ENCODE measurements at places on chromosomes 3 and 15.

DNA sequence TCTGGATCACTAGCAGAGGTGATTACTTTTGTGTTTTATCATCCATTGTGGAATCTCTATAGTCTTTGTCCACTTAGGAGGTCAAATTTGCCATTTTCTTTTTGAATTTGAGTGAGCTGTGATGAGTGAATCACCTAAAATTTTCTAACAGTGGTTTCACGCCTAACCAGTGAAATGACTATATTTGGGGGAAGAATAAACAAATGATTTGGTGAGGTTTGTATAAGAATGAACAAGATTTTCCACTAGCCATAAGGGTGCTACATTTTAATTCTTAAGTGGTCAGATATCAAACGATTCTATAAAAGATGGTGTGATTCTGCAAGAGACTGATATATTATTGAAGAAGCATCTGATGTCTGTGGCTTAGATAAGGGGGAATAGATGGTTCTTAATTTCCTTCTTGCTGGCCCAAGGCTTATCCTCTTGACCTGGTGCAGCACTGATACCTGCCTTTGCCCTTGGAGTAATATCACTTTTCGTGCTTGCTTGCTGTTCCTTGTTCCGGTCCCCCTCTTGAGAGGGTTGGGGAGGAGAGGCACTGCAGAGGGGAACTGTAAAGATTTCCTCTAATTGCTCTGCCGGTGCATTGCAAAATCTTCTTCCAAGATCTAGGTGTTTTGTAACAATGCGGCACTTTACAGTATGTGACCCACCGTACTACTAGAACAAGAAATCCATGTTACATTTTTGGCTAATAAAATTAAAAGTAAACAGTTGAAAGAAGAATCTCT, 14.5 kb downstream of the C3orf20 start:
- DNase-seq, result no peak

DNA sequence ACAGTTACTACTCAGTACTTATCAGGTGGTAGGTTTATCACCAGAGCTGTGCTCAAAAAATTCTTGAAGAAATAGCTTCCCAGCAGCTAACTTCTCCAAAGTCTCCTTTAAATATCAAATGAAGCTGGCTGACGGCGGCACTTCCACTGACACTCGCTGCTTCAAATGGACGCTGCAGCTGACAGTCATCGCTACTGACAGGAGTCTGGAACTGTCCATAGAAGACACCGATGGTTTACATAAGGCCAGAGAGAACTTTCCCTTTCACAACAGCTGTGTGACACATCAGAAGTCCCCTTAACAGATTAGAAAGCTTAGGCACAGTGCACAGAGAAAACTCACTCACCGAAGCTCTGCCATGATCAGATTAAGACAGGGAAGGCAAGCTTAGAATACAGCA, 270.2 kb downstream of the SHOX2 start:
- DNase-seq, result no peak

- no peak for DNase-seq
Observed at GRCh38 chr15:59366333-59367021, 6.2 kb downstream of the MYO1E start.

DNA sequence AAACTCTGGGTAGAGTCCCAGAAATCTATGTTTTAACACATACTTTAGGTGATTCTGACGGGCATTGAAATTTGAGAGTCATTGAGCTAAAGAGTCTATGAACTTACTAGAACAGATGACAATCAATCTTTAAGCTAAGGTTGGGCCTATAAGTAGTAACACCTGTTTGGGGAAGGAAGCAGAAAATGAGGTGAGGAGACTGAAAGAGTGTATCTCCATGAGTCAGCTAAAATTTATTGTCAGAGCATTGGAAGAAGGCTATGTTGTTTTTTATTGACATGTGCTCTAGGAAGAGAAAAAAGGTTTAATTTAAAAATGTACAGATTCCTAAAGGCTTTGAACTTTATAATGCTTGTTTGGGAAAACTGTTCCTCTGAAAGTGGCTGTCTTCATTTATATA, 42.9 kb downstream of the TPRG1 start:
- no peak for DNase-seq

DNA sequence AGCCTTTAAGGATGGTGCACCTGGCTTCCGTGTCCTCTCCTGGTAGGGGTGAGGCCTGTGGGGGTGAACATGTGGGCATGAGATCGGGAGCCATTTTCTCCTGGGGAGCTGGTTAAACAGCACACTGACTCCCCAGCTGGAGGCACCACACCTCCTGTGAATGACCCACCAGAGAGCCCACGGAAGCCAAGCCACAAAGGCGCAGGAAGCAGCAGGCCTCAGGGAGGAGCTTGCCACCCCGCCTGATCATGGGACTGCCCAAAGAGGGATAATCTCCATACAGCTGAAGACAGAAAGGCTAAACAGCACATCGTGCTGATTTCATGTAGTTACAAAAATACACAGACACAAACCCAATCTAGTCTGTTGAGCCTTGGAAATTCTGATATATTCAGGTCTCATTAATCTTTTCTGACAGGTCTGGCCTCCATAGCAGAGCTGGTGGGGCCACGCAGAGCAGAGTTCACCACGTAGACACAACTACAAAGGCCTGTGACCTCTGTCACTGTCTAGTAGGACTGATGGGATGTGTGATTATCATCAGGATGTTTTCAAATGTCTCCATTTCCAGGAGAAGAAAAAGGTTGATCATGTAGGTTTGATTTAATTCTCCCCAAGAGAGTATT, 75.2 kb downstream of the DUT start:
- DNase-seq, result no peak

GRCh38 chr3:9902372-9903237, at the start of gene IL17RE:
Gene IL17RE (plus strand): TSS chr3:9902848. CDS start chr3:9902933, 85 bp downstream.
- no peak for DNase-seq

DNA sequence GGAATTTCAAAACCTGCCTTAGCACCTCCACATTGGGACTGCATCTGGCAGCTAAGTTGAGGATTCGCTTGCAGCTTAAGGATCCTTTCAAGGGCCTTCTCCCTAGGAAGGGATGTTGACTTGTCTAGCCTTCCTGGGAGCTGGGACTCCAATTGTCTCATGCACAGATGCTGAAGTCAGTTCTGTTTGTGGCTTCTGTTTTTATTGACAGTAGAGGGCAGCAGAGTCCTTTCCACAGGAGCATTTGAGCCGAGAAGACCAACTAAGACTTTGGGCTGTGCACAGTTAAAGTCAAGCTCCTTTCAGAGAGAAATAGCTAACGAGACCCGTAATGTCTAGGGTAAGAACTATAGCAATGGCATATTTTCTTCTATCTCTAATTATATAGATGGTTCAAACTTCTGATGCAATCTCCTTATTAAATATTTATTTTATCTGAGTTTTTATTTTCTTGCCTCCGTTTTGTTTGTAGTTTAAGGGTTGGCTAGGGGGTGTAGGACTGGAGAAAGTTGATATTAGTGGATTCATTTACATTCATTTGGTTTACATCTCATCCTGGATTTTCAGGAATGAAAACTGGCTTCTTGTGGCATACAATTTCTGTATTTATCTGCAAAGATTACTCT, 59.7 kb upstream of the KBTBD8 start:
- no peak for DNase-seq

- no peak for DNase-seq
Observed at GRCh38 chr15:79371591-79371990, 60.5 kb upstream of the MINAR1 start.

DNA sequence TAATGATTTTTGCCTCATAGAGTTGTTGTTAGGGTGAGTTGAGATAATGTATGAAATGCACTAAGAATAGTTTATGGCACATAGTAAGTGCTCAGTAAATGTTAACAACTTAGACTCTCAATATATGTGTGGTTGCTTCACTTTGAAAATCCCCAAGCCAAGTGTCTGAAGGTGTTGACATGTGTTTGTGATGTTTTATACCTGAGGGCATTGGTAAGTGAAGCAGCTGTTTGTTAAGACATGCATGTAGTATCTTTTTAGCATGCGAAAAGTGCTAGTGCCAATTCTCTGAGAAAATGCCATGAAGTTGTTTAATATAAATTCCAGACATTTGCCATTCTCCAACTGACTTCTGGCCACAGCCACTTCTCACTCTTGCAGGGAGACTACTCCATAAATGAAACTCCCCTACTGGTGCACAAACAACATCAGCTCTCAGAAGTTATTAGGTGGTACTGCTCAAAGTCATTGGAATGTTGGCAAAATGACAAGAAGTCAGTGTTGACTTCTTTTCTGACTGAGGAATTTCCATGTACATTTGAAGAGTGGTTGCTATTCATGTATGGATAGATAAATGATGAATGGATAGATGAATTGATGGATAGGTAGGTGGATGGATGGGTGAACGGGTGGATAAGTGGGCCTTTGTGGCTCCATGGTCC, 103.6 kb upstream of the NUDT16 start:
- no peak for DNase-seq

GRCh38 chr3:112334691-112335433, 1.9 kb downstream of the CD200 start:
- DNase-seq, result no peak

- no peak for DNase-seq
Observed at GRCh38 chr15:74669627-74670026, 26.2 kb downstream of the EDC3 start.

DNA sequence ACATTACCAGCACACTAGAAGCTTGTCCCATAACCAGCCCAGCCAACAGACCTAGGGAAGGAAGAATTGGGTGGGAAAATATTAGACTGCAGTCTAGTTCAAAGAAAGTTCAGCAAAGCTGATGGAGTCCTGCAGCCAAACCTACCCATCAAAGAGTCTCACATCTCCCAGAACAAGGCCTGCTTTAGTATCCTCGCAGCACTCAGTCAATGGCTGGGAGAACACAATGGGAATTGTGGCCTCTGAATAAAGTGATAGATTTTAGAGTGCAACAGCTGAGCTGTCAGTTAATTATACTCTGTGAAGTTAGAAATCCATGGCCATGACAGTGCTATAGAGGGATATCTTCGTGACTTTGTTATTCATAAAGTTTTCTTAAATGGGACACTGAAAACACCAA, 207.2 kb upstream of the NAALADL2 start:
- DNase-seq, result no peak

GRCh38 chr3:143751643-143752178, 96.6 kb downstream of the SLC9A9 start:
- no peak for DNase-seq

DNA sequence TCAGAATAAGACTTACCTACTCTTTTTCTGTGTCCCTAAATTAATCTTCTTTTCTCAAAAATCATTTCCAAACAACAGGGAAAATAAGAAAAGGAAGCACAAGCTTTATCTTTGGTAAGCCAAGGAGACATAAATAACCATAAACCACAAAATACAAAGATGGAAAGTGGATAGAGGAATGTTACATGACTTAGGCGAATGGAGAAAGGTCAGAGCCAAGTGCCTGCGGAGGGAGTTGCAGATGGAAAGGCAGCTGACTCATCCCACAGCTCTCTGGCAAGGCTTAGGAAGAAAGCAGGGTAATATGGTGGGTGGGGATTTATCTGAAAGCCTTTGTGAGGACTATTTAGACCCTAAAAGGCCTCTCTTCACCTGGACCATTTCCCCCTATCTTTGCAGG, 72.8 kb downstream of the GALK2 start:
- no peak for DNase-seq

- DNase-seq, result no peak
Observed at GRCh38 chr3:159897331-159898075, 91.1 kb upstream of the IL12A start.

DNA sequence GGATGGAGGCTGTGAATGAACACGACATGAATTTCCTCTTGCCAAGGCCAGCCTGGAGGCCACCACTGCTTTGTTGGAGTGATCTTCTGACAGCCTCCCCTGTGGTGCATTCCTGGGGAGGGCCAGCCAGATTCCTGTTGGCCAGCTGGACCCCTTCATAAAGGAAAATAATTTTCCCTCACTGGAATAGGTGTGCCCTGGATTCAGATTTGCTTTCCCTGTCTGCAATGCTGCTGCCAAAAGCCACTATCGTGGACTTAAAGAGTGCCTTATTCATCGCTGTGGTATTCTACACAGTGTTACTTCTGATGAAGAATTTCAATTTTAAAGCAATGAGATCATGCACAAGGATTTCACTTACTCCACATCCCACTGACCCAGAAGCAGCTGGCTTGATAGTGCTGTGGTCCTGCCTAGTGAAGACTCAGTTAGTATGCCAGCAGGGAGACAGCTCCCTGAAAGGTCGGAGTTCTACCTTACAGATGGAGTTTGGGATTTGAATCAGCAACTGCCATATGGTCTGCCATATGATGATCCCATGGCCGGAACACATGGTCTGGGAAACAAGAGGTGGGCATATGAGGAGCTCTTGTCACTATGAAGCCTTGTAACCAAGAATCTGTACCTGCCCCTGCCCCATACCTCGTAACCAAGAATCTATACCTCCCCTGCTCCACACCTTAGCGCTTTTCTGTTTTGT, 145.2 kb downstream of the KLF13 start:
- DNase-seq, result no peak

DNA sequence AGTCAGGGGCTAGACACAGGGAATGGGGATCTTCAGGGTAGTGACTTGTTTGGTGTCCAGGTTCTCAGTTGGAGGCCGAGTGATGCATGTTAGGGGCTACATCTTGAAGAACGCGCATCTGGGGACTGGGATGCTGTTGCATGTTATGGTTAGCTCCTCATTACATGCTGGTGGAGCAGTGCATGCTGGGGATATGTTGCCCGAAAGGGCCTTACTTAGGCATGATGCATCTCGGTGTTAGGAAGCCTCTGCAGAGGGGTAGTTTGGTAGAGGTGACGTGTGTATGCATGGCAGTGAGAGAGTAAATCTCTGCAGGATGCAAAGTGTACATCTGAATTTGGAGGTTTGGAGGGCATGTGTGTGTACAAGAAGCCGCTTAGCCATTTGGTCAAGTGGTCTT, 2.4 kb downstream of the EIF4G1 start:
- no peak for DNase-seq

GRCh38 chr3:8756671-8757070, 12.7 kb downstream of the OXTR start:
- no peak for DNase-seq

GRCh38 chr15:38696109-38696727, 131.6 kb upstream of the RASGRP1 start:
- DNase-seq, result peak; percentile 35

- DNase-seq, result no peak
Observed at GRCh38 chr15:52080031-52080430, 32.5 kb downstream of the BCL2L10 start.

DNA sequence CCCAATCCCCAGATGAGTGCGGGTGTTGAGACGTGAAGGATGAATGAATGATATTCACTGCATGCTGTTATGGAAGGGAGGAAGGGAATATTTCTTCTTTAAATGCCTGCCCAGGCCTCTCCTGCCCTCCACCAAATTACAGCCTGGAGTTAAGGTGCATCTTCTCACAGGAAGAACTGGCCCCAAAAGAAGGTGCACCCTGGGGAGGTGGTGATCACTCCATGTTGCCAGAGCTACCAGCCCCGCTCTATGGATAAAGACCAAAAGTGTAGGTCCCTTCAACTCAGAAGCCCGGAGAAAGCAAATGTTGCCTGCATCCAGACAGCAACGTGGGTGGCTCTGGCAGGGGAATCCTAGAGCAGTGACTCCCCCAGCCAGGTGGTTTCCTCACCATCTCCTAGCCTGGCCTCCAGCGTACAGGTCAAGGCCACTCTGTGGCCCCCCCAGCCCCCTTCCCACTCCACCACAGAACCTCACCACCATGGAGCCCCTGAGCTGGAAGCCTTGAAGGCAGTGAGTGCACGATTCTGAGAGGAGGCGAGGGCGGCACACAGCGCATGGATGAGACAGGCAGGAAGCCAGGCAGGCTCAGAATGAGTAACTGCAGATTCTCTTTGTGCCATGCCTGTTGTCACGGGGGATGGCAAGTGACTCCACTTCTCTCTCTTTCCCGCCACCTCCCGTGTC, 3.5 kb upstream of the VIPR1 start:
- DNase-seq, result no peak

- DNase-seq, result no peak
Observed at GRCh38 chr3:190012314-190012782, 108.3 kb downstream of the P3H2 start.

- no peak for DNase-seq
Observed at GRCh38 chr3:128318275-128318941, 148.3 kb downstream of the DNAJB8 start.
